ENCODE measurements at places on chromosomes 4 and X.

GRCh38 chr4:176044589-176044951 lies 21.1 kb upstream of the WDR17 start:
- peaks cover 14% of the 10 kb centered on the region for H3K27me3 ChIP-seq
- no peak overlapping the region for H3K27ac ChIP-seq

DNA sequence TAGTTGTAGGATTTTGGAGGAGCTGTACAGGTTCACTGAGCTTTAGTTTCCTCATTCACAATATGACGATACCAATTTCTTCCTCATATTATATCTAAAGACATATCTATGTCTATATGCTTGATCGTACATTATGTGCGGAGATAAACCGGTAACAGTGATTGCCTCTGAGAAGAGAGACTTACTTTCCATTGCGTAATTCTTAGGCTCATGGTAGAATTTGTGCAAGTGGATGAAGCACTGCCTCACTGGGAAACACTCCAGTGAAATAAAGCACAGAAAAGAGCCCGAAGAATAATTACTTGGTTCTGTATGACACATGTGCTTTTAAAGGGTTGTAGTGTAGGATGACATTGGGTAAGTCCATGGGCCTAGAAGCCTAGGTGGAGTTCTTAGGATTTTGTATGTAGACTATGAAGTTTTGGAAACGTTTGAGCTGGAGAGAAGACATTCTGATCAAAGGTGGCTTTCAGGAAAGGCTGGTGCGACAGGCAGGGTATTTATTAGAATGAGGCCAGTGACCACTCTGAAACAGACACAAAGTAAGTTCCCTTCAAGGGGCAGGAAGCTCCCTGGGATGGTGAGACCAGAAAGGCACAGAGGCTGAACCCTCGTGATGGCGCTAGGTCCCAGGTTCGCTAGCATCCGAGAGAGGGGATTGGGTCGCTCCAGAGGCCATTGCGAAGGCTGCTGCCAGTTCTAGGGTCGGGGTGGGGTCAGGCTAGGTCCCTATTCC lies 649 bp upstream of the VBP1 start:
- no peak for DNase-seq
- peak overlapping the region; percentile 87 for H3K27ac ChIP-seq
- no peaks in the 10 kb centered on the region for H3K36me3 ChIP-seq
- no peaks in the 10 kb centered on the region for H3K27me3 ChIP-seq
- H3K4me3 ChIP-seq = peak overlapping the region; percentile 85
- H3K4me1 ChIP-seq = peaks cover 11% of the 10 kb centered on the region

DNA sequence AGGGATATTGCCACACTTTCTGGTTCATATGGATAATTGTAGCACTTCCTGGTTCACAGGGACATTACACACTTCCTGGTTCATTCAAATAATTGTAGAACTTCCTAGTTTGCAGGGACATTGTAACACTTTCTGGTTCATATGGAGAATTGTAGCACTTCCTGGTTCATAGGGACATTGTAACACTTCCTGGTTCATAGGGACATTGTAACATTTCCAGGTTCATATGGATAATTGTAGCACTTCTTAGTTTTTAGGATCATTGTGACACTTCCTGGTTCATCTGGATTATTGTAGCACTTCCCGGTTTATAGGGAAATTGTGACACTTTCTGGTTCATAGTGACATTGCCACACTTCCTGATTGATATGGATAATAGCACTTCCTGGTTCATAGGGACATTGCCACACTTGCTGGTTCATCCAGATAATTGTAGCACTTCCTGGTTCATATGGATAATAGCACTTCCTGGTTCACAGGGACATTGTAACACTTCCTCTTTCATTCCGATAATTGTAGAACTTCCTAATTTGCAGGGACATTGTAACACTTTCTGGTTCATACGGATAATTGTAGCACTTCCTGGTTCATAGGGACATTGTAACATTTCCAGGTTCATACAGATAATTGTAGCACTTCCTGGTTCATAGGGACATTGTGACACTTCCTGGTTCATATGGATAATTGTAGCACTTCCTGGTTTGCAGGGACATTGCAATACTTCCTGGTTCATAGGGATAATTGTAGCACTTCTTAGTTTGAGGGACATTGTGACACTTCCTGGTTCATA lies 59.2 kb upstream of the CD99 start:
- no peaks in the 10 kb centered on the region for H3K27me3 ChIP-seq
- H3K4me1 ChIP-seq = peaks cover 17% of the 10 kb centered on the region
- peak overlapping the region; percentile 31 for H3K4me3 ChIP-seq
- DNase-seq = peak; percentile 54

DNA sequence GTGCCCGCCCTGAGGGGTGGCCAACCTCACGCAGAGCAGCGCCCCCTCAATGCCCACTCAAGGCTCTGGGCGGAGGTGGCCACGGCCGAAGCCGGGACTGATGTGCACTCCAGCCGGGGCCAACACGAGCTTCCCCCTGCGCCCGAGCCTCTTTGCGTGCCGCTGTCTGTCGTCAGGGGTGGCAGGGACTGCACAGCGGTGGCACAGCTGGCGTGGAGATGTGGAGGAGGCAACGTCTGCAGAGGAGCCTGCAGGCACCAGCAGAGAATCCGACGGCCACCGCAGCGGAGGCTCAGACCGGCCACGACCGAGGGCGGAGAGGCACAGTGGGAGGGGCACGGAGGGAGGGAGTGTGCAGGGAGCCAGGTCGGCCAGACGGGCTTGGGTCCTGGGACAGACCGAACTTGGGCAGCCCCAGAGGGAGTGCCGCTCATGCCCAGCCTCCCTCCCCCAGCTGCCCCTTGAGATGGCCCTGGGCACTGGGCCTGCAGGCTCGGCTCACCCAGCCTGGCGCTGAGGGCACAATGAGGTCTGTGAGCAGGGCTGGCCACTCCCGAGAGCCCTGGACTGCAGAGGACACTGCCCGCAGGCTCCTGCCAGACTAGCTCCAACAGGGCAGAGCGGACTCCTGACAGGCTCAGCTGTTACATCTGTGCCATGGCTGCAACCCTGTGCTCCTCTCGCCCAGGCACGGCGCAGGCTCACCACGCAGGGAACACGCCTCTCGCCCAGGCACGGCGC lies 46.5 kb upstream of the CPLX1 start:
- peaks cover 76% of the 10 kb centered on the region for H3K36me3 ChIP-seq
- H3K27me3 ChIP-seq = no peaks in the 10 kb centered on the region
- H3K4me3 ChIP-seq = no peak overlapping the region
- DNase-seq = no peak
- H3K27ac ChIP-seq = no peak overlapping the region

DNA sequence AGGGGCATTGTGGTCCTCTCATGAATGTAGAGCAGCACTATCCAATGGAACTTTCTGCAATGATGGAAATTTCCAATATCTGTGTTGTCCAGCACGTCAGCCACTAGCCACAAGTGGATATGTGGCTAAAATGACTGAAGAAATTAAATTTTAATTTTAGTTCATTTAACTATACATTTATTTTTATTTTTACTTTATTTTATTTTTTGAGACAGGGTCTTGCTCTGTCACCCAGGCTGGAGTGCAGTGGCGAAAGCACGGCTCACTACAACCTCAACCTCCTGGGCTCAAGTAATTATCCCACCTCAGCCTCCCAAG lies 13.3 kb upstream of the RBBP7 start:
- H3K4me3 ChIP-seq = no peak overlapping the region
- no peak for DNase-seq
- no peaks in the 10 kb centered on the region for H3K27me3 ChIP-seq
- H3K27ac ChIP-seq = no peak overlapping the region

- no peak for DNase-seq
- H3K27ac ChIP-seq = no peak overlapping the region
- H3K4me3 ChIP-seq = no peak overlapping the region
- H3K4me1 ChIP-seq = no peaks in the 10 kb centered on the region
- no peaks in the 10 kb centered on the region for H3K36me3 ChIP-seq
Observed at GRCh38 chr4:81179326-81179725, 35.7 kb downstream of the PRKG2 start.

DNA sequence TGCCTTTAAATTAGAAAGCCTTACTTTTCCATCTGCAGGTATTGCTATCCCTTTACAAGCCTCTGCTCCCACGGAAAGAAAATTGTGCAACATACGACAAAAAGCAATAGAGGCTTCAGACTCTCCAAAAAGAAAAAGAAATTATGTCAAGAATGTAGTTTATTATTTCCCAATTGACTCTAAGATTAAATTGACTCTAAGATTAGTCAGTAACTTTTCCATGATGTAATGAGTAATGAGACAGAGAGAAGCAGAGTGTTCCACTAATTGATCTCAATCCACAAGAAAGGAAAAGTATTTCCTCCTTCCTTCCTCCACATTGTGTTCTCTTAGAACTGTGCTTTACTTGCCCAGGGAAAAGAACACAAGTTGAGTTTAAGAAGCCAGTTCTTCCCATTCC lies 345.7 kb upstream of the HS3ST1 start:
- no peaks in the 10 kb centered on the region for H3K4me1 ChIP-seq
- H3K36me3 ChIP-seq = no peaks in the 10 kb centered on the region
- no peak overlapping the region for H3K4me3 ChIP-seq
- no peaks in the 10 kb centered on the region for H3K27me3 ChIP-seq

GRCh38 chr4:113114884-113115283 lies 65.4 kb downstream of the ANK2 start:
- H3K27me3 ChIP-seq = no peaks in the 10 kb centered on the region
- no peak for DNase-seq
- no peak overlapping the region for H3K27ac ChIP-seq

DNA sequence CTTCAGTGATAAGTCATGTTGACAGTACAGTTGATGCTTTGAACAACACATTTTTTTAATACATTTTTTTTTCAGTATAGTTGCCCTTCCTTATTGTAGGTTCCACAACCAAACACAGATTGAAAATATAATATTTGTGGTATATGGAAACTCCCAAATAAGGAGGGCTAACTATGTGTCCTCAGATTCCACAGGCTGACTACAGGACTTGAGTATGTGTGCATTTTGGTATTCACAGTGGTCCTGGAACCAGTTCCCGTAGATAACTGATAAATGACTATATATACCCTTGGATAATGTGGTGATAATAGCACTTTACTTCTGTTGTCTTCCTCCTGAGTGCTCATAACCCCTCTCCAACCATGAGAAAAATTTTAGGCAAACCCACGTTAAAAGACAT lies 111.6 kb upstream of the NUDT6 start:
- no peaks in the 10 kb centered on the region for H3K27me3 ChIP-seq
- H3K4me1 ChIP-seq = no peaks in the 10 kb centered on the region
- no peak for DNase-seq
- H3K4me3 ChIP-seq = no peak overlapping the region
- H3K27ac ChIP-seq = no peak overlapping the region
- H3K36me3 ChIP-seq = no peaks in the 10 kb centered on the region

DNA sequence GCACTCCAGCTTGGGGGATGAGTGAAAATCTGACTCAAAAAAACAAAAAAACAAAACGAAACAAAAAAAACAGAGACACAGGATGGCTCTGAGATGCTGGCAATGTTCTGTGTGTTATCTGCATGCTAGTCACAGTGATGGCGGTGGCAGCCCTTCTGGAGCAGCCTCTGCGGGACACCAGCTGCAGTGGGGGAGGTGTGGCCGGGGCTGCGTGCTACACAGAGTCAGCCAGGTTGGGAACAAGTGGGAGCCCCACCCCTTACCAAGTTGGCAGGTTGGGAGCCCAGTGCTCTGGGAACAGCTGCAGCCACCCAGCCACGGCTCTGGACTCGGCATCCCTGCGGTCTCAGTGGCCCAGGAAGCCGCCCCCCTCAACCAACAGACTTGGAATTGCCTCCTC lies 206.5 kb upstream of the ZFP42 start:
- no peak overlapping the region for H3K27ac ChIP-seq
- no peaks in the 10 kb centered on the region for H3K27me3 ChIP-seq
- H3K4me1 ChIP-seq = no peaks in the 10 kb centered on the region

DNA sequence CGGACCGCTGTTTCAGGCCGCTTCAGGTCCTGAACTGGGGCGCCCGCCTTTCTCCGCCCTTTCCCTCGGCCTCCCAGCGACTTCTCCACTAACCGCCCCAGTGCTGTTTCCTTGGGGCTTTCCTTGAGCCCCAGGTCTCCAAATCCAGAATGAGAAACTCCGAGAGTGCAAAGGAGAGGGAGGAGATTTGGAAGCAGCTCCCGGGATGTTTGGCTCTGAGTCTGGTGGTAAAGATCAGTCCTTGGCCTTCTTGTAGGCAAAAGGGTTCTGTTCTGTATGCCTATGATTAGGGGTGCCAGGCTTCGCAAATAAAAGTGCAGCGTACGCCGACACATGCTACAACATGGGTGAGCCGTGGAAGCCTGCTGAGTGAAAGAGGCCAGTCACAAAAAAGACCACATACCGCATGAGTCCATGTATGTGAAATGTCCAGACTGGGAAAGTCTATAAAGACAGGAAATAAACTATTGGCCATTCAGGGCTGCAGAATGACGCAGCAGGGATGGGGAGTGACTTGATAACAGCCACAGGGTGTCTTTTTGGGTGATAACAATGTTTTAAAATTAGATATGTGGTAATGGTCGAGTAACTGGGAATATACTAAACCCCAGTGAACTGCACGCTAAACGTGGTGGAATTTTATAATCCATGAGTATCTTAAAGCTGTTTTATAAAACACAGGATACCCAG lies 99.8 kb downstream of the TRAPPC11 start:
- H3K36me3 ChIP-seq = no peaks in the 10 kb centered on the region
- H3K27ac ChIP-seq = no peak overlapping the region
- no peak for DNase-seq
- H3K4me1 ChIP-seq = no peaks in the 10 kb centered on the region
- H3K27me3 ChIP-seq = no peaks in the 10 kb centered on the region
- H3K4me3 ChIP-seq = no peak overlapping the region

Data from B cell (primary cell).